ENCODE measurements at places on chromosomes 16 and 17. TPM values are rescaled to one million over a fixed set of nuclear protein-coding genes. Genes with fewer than 3 reads are reported as not detected.

Gene MPP2
- 1.8 TPM for total RNA-seq

Gene PSMD11
- total RNA-seq, result 172 TPM

Gene SOX9
- total RNA-seq, result 7.7 TPM

Gene CRYBA1
- total RNA-seq, result not detected

Measured in A549 treated with Mapracorat at 1 μM for 4 hours (cell line).